ENCODE measurements at places on chromosomes 12 and 14. TPM values are rescaled to one million over a fixed set of nuclear protein-coding genes. Genes with fewer than 3 reads are reported as not detected.

DNA sequence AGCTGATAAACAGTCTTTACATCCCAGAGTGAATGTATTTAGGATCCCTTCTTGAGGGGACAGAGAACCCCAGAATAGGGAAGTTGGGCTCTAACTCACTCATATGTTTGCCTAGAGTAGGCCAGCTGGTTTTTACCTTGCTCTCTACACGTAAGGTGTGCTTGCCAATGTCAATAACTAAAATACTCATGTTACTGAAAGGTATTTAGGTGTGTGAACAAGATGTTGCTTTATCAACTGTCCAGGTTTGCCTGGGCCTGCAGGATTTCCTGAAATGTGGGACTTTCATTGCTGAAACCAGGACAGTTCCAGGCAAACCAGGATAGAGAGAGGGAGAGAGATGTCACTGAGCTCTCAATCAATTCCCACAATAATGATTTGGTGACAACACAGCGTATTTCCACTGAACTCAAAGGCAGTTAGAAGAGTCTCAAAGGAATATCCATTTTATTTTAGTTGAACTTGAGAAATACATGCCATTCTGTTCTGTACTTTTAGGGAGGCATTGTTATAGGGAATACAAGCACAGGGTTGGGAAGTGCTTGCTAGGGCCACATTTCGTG lies 171.7 kb downstream of the NRXN3 start:
- DNase-seq: no peak

SLC16A7 gene
- 57.5 TPM for total RNA-seq

DNA sequence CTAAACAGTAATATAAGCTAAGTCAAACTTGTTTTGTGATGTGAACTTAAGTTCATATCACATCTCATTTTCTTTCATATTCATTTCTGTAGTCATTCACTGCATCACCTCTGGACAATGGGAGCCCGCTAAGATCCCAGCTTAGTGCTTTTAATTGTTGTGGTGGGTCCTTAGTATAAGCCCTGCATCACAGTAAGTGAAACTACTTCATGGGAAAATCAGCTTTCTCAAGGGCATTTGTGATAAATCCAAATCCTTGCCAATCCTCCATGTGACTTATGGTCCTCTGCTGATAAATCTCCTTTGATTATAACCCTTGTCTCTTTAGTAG lies 98.3 kb downstream of the PLEKHA5 start:
- DNase-seq: no peak

- no peak for DNase-seq
These were observed 253.4 kb upstream of the KITLG start for GRCh38 chr12:88833641-88834116.

- no peak for DNase-seq
These were observed 1.3 kb upstream of the ARHGEF25 start for GRCh38 chr12:57609781-57610553.

CEBPE gene
- total RNA-seq: 1.6 TPM

All from naive thymus-derived CD4-positive, alpha-beta T cell (primary cell).